Suppressor macrophage treated with lipopolysaccharide for 4 hours (primary cell): ENCODE measurements at places on chromosomes 11 and 22.

GRCh38 chr22:30611197-30611596 lies 4.2 kb downstream of the TCN2 start:
- no peak for DNase-seq

DNA sequence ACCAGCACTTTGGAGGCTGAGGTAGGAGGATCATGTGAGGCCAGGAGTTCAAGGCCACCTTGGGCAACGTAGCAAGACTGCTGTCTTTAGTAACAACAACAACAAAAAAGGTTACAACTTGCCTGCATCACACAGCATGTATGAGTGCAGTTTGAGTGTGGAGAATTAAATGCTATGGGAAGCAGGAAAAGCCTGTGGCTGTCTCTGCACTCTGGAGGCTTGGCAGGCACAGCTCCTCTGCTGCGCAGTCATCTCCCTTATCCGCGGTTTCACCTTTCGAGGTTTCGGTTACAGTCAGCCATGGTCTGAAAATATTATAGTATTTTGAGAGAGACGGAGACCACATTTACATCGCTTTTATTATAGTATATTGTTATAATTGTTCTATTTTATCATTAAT lies 2.9 kb downstream of the MICAL2 start:
- DNase-seq = no peak

DNA sequence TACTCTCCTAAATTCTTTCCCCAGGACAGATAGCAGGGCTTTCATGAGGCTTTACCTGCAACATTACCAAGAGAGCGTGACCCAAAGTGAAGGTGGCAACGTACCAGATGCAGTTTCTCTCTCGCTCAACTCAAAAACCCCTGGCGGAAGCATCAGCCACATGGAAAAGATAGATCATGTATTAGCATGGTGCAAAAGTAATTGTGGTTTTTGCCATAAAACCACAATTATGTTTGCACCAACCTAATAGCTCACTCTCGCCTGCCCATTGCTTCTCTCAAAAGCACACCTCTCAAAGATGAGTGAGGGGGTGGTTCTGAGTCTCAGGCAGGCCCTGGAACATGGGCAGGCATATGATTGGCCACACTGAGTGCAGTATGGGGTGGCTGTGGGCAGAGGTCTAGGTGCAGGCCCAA lies 7.0 kb downstream of the MS4A6A start:
- no peak for DNase-seq

GRCh38 chr11:94968334-94968958 lies 4.9 kb downstream of the CWC15 start:
- peak; percentile 34 for DNase-seq

GRCh38 chr11:118914178-118914918 lies 11.4 kb downstream of the BCL9L start:
- DNase-seq = no peak

DNA sequence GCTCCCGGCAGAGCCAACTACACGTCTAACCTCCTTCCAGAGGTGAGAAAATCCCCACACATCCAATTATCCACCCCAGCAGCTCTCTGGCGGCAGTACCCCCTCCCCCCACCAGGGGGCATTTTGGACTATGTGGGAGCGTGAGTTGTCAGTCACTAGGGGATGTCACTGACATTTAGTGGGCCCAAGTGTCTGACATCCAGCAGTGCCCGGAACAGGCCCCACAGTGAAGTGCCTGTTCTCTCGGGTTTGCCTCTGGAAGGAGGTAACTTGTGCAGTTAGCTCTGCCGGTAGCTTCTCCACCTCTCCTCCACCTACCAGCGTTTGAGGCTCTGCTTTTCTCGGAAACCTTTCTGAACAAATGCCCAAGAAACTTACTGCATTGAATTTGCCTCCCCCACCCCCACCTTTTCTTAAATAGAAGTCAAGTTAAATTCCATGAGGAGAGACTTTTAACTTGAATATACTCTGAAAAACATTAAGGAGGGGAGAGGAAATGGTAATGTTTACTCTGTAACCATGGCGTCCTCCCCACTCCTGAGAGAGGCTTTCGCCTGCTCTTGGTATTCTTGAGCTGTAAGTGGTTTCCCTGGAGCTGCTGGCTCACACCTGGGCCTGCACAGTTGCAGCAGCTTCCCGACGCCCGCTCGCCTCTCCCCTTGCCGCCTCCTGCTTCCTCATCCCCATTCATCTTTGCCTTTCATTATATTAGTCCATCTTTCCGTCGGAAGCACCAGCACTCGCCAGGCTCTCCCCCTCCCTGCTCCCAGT lies 112.8 kb downstream of the WNT7B start:
- DNase-seq = peak; percentile 82

GRCh38 chr11:110992481-110992880 lies 253.0 kb upstream of the POU2AF2 start:
- no peak for DNase-seq

- no peak for DNase-seq
These were observed 117.7 kb upstream of the CCDC90B start for GRCh38 chr11:83403691-83404389.

DNA sequence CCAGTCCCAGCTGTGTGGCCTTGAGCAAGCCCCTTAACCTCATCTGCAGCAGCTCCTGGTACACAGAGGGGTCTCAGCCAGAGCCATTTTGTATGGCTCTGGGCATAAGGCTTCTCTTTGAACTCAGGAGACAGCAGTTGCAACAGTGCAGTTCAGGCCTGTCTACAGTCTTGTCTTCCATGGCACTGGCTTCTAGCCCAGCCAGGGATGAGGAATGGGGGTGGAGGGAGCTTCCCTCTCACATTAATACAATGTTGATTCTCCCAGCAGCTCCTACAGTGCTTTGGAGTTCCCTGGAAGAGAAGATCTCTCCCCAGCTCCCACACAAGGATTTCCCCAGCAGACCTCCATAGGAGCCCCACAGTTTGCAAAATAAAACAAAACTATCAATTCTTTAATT lies 350.2 kb downstream of the BUD13 start:
- no peak for DNase-seq

GRCh38 chr11:86141727-86142126 lies 72.8 kb upstream of the PICALM start:
- peak; percentile 88 for DNase-seq

DNA sequence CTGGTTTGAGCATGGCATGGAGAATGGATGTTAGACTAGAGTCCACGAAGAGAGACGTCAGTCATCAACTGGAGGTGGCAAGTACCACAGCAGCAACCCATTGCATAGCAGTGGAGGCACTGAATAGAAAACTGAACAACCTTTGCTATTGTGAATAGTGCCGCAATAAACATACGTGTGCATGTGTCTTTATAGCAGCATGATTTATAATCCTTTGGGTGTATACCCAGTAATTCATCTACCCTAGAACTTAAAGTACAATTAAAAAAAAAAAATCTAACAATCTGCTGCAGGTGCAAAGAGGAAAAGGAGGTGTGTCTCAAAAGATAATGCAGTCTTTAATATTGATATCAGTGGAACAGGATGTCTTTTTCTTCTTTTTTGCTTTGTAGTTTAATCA lies 443.4 kb upstream of the ISX start:
- no peak for DNase-seq

- peak; percentile 4 for DNase-seq
These were observed 65.5 kb upstream of the TTC12 start for GRCh38 chr11:113248702-113249490.

- no peak for DNase-seq
These were observed 4.8 kb downstream of the NRXN2 start for GRCh38 chr11:64718084-64718779.

- DNase-seq = no peak
These were observed 35.0 kb downstream of the SGSM3 start for GRCh38 chr22:40405178-40406062.

GRCh38 chr11:5689551-5689983 lies at the start of gene TRIM22:
Gene TRIM22 (plus strand): TSS chr11:5689790. CDS start chr11:5696233, 6,443 bp downstream.
- DNase-seq = peak; percentile 95

- peak; percentile 48 for DNase-seq
These were observed 6.9 kb downstream of the AP5B1 start for GRCh38 chr11:65773784-65774411.

- DNase-seq = no peak
These were observed 14.5 kb downstream of the PAX6 start for GRCh38 chr11:31796499-31797189.

DNA sequence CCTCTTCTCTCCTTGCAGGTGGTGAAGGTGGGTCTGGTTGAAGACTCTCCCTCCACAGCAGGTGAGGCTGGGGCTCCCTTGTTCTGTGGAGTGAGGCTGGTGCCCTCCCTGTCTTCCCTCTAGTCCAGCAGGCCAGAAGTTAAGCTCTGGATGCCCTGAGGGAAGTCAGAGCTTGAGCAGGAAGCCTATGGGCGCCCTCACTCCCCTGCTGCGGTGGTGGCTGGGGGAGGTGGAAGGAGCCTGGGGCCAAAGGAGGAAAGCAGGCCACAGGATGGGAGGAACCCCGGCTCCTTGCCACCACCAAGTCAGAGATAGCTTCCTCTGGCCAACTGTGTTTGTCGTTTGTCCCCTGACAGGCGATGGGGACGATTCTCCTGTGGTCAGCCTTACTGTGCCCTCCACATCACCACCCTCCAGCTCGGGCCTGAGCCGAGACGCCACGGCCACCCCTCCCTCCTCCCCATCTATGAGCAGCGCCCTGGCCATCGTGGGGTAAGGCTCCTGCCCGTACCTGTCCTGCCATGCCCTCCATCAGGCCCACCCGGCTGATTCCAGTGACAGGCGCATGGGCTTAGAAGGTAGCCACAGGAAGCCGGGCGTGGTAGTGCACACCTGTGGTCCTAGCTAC lies 29.5 kb upstream of the RAB1B start:
- DNase-seq = no peak

- no peak for DNase-seq
These were observed 13.2 kb downstream of the PPARA start for GRCh38 chr22:46163557-46163888.
